ENCODE measurements at places on chromosomes 12 and 14. TPM values are rescaled to one million over a fixed set of nuclear protein-coding genes. Genes with fewer than 3 reads are reported as not detected.

DNA sequence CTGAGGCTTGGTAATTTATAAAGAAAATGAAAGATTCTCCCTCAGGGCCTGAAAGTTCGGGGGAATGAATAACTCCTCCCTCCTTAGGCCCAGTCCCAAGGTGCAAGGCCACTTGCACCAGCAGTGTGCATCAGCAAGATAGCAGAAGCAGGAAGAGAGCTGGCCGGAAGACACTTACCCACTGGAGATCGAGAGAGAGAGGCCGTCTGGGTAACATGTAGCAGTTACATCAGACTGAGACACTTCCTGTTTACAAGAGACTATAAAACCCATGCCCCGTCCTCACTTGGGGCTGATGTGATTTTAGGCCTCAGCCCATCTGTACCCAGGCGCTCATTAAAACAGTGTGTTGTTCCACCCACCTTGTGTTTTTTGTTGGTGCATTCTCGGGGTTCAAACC lies 85.2 kb downstream of the TMTC3 start:
- no peaks in the 10 kb centered on the region for H3K27me3 ChIP-seq
- no peaks in the 10 kb centered on the region for H3K4me1 ChIP-seq
- H3K36me3 ChIP-seq, result no peaks in the 10 kb centered on the region
- H3K4me3 ChIP-seq, result no peak overlapping the region

DNA sequence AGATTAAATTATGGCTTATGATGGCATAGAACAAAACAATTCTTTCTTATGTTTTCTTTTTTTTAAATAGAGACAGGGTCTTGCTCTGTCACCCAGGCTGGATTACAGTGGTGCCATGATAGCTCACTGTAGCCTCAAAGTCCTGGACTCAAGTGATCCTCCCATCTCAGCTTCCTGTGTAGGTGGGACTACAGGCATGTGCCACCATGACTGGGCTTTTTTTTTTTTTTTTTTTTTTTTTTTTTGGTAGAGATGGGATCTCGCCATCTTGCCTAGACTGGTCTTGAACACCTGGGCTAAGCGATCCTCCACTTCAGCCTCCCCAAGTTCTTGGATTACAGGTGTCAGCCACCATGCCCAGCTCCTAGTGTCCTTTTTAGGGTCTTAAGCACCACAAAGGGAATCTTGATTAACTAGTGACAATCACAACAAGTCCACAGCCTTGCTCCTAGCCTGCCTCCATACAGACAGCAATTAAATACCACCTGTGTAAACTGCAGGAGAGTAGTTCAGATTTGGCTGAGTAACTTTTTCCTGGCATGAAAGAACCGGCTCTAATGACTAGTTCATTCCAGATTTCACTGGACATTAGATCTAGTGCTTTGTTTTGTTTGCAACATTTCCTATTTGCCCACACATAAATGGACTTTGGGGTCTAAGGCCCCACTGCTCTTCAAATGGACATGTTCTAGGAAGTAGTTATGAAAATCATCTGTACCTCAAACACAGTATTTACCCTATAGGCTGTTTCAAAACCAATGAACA lies 61.6 kb downstream of the SH2B3 start:
- no peaks in the 10 kb centered on the region for H3K36me3 ChIP-seq
- DNase-seq, result no peak
- H3K4me1 ChIP-seq, result no peaks in the 10 kb centered on the region
- peak overlapping the region; percentile 5 for H3K27ac ChIP-seq
- no peaks in the 10 kb centered on the region for H3K27me3 ChIP-seq
- no peak overlapping the region for H3K4me3 ChIP-seq

- no peaks in the 10 kb centered on the region for H3K27me3 ChIP-seq
- no peaks in the 10 kb centered on the region for H3K36me3 ChIP-seq
- peaks cover 7% of the 10 kb centered on the region for H3K4me1 ChIP-seq
These were observed 624 bp upstream of the SBNO1 start for GRCh38 chr12:123365025-123365917.

- no peak overlapping the region for H3K27ac ChIP-seq
- no peaks in the 10 kb centered on the region for H3K27me3 ChIP-seq
- H3K4me3 ChIP-seq, result no peak overlapping the region
- H3K36me3 ChIP-seq, result no peaks in the 10 kb centered on the region
- DNase-seq, result no peak
- no peaks in the 10 kb centered on the region for H3K4me1 ChIP-seq
These were observed 210.6 kb downstream of the PHLDA1 start for GRCh38 chr12:75820848-75821578.

- no peaks in the 10 kb centered on the region for H3K4me1 ChIP-seq
- no peak overlapping the region for H3K27ac ChIP-seq
- no peaks in the 10 kb centered on the region for H3K27me3 ChIP-seq
- H3K4me3 ChIP-seq, result no peak overlapping the region
- DNase-seq, result peak; percentile 49
These were observed 45.6 kb upstream of the BCL2L14 start for GRCh38 chr12:12024911-12025682.

- H3K36me3 ChIP-seq, result no peaks in the 10 kb centered on the region
- no peak for DNase-seq
- H3K4me1 ChIP-seq, result no peaks in the 10 kb centered on the region
- H3K27ac ChIP-seq, result peak overlapping the region; percentile 6
These were observed 141.9 kb upstream of the PLEKHG7 start for GRCh38 chr12:92560713-92561542.

DNA sequence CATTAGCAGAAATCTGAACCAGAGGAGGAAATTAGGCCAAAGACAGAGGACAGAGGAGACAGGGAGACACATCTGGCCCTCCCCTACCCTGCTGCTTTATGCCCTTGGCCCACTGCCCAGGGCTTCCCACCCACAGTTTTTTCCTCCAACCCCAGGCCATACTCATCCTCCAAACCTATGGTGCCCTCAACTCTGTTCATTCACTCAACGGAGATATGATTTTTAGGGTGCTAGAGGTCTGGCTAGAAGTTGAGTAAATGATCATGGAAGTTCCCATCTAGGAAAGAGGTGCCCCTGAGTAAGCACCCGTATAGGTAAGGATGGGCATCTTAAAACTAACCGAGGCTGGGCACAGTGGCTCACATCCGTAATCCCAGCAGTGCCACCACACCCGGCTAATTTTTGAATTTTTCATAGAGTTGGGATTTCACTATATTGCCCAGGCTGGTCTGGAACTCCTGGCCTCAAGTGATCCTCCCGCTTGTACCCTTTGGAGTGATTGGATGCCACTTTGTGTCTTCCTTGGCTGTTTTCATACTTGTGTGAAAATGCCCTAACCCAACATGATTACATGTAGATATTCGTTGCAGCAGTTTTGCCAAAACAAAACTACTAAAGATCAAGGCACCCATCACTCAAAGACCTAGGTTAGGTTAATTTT lies 4.4 kb downstream of the KRT18 start:
- no peaks in the 10 kb centered on the region for H3K36me3 ChIP-seq
- peaks cover 3% of the 10 kb centered on the region for H3K4me1 ChIP-seq
- no peak overlapping the region for H3K4me3 ChIP-seq
- no peak overlapping the region for H3K27ac ChIP-seq

- DNase-seq, result no peak
- peaks cover 6% of the 10 kb centered on the region for H3K27me3 ChIP-seq
These were observed 254.4 kb upstream of the SFSWAP start for GRCh38 chr12:131456301-131457027.

- DNase-seq, result no peak
- H3K4me1 ChIP-seq, result no peaks in the 10 kb centered on the region
- H3K36me3 ChIP-seq, result no peaks in the 10 kb centered on the region
- no peaks in the 10 kb centered on the region for H3K27me3 ChIP-seq
- no peak overlapping the region for H3K4me3 ChIP-seq
These were observed 10.6 kb upstream of the SPSB2 start for GRCh38 chr12:6883683-6884082.

DNA sequence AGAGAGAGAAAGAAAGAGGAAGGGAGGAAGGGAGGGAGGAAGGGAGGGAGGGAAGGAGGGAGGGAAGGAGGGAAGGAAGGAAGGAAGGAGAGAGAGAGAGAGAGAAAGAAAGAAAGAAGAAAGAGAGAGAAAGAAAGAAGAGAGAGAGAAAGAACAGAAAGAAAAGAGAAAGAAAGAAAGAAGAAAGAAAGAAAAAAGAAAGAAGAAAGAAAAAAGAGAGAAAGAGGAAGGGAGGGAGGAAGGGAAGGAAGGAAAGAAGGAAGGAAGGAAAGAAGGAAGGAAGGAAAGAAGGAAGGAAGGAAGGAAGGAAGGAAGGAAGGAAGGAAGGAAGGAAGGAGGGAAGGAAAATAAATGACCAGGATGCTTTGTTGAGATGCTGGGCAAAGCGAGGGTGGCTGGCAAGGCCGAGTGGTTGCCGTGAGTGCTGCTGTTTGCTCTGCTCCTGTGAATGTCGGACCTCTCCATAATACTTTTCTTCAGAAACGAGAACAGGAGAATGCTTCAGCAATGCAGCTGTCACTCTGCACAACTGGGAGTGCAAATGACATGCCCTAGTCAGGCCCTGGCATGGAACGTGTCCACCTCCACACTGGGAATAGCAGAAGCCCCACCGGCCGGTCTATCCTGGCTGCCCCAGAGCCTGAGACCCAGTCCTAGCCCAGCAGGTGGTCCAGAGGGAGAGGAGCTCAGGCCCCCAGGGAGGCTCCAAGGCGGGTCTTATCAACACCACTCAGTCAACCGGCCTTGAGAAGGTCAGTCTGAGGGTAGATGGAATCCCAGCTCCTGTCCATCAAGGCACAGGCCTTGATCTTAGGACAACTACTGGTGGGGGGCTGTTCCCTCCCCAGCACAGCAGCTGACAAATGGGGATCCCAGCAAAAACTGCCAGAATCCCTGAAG lies 25.1 kb upstream of the EIF5 start:
- no peak overlapping the region for H3K27ac ChIP-seq
- H3K4me1 ChIP-seq, result no peaks in the 10 kb centered on the region

- DNase-seq, result no peak
- H3K27ac ChIP-seq, result no peak overlapping the region
- no peak overlapping the region for H3K4me3 ChIP-seq
- no peaks in the 10 kb centered on the region for H3K27me3 ChIP-seq
- H3K4me1 ChIP-seq, result no peaks in the 10 kb centered on the region
These were observed 45.0 kb downstream of the NOPCHAP1 start for GRCh38 chr12:105030820-105031807.

GRCh38 chr12:97875064-97875463 lies 412.5 kb downstream of the RMST start:
- H3K4me1 ChIP-seq, result no peaks in the 10 kb centered on the region
- no peaks in the 10 kb centered on the region for H3K27me3 ChIP-seq
- H3K4me3 ChIP-seq, result no peak overlapping the region
- no peaks in the 10 kb centered on the region for H3K36me3 ChIP-seq
- peak; percentile 4 for DNase-seq

DNA sequence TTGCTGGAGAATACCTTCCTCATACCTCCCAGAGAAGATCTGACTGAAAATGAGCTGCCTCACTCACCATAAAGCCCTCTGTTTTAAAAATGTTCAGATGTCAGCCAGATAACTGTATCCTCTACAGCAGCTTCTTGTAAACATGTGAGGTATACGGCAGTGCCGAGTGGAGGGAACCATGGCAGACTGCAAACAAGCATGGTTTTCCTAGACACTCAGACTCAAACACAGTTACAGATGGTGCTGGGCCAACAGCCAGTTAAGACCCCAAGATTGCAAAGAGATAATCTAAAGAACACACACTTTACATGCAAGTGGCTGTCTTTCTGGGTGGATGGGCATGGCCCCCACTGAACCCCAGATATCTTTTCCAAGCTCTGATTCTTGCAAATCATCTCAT lies 16.6 kb upstream of the CCDC177 start:
- no peaks in the 10 kb centered on the region for H3K27me3 ChIP-seq
- no peaks in the 10 kb centered on the region for H3K4me1 ChIP-seq
- DNase-seq, result no peak
- no peak overlapping the region for H3K4me3 ChIP-seq
- H3K36me3 ChIP-seq, result no peaks in the 10 kb centered on the region
- no peak overlapping the region for H3K27ac ChIP-seq

DNA sequence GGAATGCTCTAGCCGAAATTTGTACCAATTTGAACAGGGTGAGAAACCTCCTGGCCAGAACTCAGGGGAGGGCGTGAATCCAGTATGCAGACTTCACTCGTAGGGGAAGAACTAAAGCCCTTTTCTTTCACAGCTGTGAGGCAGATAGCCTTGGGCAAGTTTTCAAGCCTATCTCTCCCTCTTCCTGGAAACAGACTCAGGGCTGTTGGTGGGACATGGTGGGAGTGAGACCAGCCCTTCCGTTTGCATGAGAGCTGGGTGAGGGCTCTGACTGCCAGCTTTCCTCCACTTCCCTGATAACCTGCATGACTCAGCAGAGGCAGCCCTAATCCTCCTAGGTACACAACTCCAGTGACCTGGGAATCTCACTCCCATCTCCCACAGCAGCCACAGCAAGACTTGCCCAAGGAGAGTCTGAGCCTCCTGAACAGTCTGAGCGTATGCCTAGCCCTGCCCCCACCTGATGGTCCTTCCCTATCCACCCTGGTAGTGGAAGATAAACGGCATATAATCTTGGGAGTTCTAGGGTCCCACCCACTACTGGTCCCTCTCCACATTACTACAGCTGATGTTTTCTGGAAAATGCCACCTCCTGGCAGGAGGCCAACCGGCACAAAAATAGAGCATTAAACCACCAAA lies 170.1 kb upstream of the AMIGO2 start:
- peaks cover 2% of the 10 kb centered on the region for H3K4me1 ChIP-seq
- no peaks in the 10 kb centered on the region for H3K27me3 ChIP-seq
- no peak overlapping the region for H3K4me3 ChIP-seq
- H3K27ac ChIP-seq, result no peak overlapping the region

DNA sequence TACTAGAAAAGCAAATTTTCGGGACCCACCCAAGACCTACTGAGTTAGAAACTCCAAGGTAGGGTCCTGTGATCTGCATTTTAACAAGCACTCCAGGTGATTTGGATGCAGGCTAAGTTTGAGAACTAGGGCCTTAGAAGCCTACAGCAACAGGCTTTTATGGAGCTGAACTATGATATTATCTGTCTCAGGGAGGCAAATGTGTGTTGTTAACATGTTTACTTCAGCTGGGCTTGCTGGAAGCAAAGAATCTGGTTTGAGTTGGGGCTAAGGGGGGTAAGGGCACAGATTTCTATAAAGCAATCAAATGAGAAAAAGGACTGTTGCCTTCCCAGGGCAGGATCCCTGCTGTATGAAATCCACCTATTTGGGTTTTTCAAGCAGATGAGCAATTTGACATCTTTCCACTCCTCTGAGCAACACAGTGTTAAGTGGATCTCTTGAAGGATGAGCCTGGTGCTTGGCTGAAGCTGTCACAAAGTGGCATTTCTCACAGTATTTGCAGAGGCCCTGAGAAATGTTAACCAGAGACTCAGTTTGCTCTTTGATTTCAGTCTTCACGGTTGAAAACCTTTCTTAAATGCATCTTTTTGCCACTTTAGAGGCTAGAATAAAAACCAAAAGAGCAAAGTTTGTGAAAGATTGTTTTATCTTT lies 36.2 kb upstream of the SOCS2 start:
- no peak for DNase-seq
- peaks cover 5% of the 10 kb centered on the region for H3K4me1 ChIP-seq
- no peak overlapping the region for H3K4me3 ChIP-seq
- H3K27me3 ChIP-seq, result no peaks in the 10 kb centered on the region

The OASL gene
- total RNA-seq, result 0.91 TPM

The OTUB2 gene
- total RNA-seq, result 3.0 TPM

The TPPP2 gene
- 9.4 TPM for total RNA-seq

The RTN1 gene
- 121 TPM for total RNA-seq

The MFAP5 gene
- 2.8 TPM for total RNA-seq

The TMEM52B gene
- total RNA-seq, result not detected

The PTGES3 gene
- 125 TPM for total RNA-seq

The SALL2 gene
- total RNA-seq, result 8.1 TPM

The CLEC2D gene
- total RNA-seq, result 19.9 TPM
